ENCODE measurements at places on chromosomes 2 and 18. TPM values are rescaled to one million over a fixed set of nuclear protein-coding genes. Genes with fewer than 3 reads are reported as not detected.
A peak's percentile ranks its signal among the peaks of the same experiment; 100 is the strongest.

DNA sequence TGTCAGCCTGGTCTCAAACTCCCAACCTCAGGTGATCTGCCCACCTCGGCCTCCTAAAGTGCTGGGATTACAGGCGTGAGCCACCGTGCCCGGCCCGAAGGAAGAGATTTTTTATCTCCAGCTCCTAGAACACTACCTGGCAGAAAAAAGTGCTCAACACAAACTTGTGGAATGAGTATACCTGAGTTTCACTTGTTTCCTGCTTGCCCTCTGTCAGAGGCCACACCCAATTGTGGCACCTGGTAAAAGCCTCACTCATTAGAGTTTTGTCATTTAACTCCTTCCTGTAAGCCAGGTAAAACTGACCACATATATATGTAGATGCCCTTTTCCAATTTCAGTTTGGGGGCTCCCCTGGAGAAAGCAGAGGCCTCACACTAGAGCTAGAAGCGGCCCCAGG is 42.2 kb upstream of the RTN4 start:
- no peaks in the 10 kb centered on the region for H3K36me3 ChIP-seq
- no peak overlapping the region for H3K27ac ChIP-seq
- no peak for DNase-seq

DNA sequence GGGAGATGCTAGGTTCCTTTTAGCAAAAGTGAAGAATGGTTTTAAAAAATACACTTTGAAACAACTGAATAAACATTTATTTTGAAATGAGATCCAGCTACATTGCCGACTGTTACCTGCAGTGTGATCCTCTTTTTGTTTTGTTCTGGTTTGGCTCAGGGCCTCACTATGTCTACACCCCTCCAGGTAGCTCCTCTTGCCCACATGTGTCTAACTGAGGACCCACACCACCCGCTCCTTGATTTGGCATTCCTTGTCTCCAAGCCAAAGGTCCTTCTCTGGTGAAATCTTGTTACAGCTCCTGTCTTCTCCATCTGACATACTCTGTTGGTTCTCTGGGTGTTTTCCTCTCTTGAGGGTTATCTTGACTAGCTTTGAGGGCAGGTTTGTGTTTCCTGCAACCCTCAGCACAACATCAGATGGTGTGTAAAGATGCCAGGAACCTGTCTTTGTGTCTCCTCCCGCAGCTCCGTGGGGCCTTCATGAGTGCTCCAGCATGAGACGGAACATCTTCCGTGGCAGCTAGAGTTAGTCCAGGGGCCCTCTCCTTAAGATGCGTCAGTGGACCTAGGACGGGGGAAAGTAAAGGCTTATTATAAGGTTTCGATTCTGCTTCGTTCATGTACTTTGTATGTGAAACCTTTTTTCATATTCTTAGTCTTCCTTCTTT is 32.1 kb downstream of the MAP4K4 start:
- peaks cover 4% of the 10 kb centered on the region for H3K36me3 ChIP-seq
- no peaks in the 10 kb centered on the region for H3K27me3 ChIP-seq
- peak overlapping the region; percentile 60 for H3K4me3 ChIP-seq

- H3K27ac ChIP-seq = peak overlapping the region; percentile 29
- peaks cover 55% of the 10 kb centered on the region for H3K36me3 ChIP-seq
- no peak overlapping the region for H3K4me3 ChIP-seq
- DNase-seq = no peak
- peaks cover 46% of the 10 kb centered on the region for H3K4me1 ChIP-seq
- H3K27me3 ChIP-seq = peaks cover 3% of the 10 kb centered on the region
Observed at GRCh38 chr2:144500563-144500962, 19.4 kb downstream of the ZEB2 start.

GRCh38 chr2:201242571-201243277 is 17.6 kb upstream of the CASP8 start:
- no peak for DNase-seq
- H3K4me3 ChIP-seq = no peak overlapping the region
- H3K27me3 ChIP-seq = no peaks in the 10 kb centered on the region
- H3K4me1 ChIP-seq = peaks cover 22% of the 10 kb centered on the region
- H3K36me3 ChIP-seq = peaks cover 72% of the 10 kb centered on the region
- H3K27ac ChIP-seq = no peak overlapping the region

GRCh38 chr2:202221873-202222272 is 16.5 kb downstream of the SUMO1 start:
- peaks cover 43% of the 10 kb centered on the region for H3K36me3 ChIP-seq
- no peak overlapping the region for H3K4me3 ChIP-seq
- H3K27ac ChIP-seq = no peak overlapping the region
- DNase-seq = no peak
- no peaks in the 10 kb centered on the region for H3K27me3 ChIP-seq
- H3K4me1 ChIP-seq = peaks cover 9% of the 10 kb centered on the region

GRCh38 chr2:205762881-205763280 is 80.6 kb downstream of the NRP2 start:
- peaks cover 5% of the 10 kb centered on the region for H3K27me3 ChIP-seq
- H3K36me3 ChIP-seq = peaks cover 30% of the 10 kb centered on the region
- H3K4me1 ChIP-seq = peaks cover 5% of the 10 kb centered on the region
- no peak for DNase-seq
- no peak overlapping the region for H3K27ac ChIP-seq

DNA sequence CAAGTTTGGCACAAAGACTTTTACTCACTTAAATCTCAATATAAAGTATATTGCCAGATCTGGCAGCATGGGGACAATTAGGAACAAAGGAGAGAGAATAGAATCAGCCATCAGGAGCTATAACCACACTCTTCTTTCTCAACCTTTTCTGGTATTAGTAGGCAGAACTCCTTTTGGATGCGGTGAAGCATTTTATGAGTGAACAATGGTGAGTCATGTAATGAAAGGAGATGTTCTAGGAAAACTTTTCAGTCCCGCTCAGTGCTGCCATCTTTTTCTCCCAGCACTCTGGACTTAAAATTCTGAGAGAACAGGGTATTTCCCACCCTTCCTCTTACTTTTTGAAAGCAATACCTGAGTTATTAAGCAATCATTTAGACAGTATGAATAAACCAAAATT is 32.2 kb downstream of the PLEKHA3 start:
- peaks cover 51% of the 10 kb centered on the region for H3K36me3 ChIP-seq
- DNase-seq = no peak
- H3K4me3 ChIP-seq = no peak overlapping the region
- no peaks in the 10 kb centered on the region for H3K27me3 ChIP-seq
- H3K4me1 ChIP-seq = peaks cover 35% of the 10 kb centered on the region

- peak overlapping the region; percentile 20 for H3K27ac ChIP-seq
- H3K36me3 ChIP-seq = no peaks in the 10 kb centered on the region
- peak; percentile 9 for DNase-seq
- peaks cover 26% of the 10 kb centered on the region for H3K27me3 ChIP-seq
- H3K4me1 ChIP-seq = peaks cover 18% of the 10 kb centered on the region
- H3K4me3 ChIP-seq = no peak overlapping the region
Observed at GRCh38 chr2:145323512-145323911, 803.6 kb upstream of the ZEB2 start.

CYBRD1 gene
- total RNA-seq = 5.7 TPM

CHRNG gene
- not detected for total RNA-seq

HOXD13 gene
- total RNA-seq = not detected
